Transverse colon (tissue), 4 donors: ENCODE measurements at places on chromosomes 11 and 22. TPM values are rescaled to one million over a fixed set of nuclear protein-coding genes. Genes with fewer than 3 reads are reported as not detected.

PDE2A gene
- 18.0 TPM for total RNA-seq

DNA sequence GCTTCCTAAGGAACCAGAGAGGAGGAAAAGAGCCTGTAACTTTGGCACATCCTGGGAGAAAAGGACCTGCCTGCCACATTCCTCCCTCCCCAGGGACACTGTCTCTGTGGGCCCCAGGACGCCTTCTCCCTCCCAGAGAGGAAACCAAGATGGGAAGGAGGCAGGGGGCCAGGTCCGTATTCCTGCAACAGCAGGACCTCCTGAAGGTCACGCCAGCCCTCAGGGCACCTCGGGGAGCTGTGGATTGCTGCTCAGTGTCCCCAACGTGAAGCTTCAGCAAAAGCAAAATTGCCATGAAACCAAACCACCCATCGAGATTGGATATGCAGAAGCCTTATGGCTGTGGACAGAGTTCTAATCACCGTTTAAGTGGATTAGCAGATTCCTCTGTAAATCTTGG is 86.7 kb downstream of the ARHGAP8 start:
- no peak for DNase-seq

TSPAN32 gene
- total RNA-seq = not detected

DNA sequence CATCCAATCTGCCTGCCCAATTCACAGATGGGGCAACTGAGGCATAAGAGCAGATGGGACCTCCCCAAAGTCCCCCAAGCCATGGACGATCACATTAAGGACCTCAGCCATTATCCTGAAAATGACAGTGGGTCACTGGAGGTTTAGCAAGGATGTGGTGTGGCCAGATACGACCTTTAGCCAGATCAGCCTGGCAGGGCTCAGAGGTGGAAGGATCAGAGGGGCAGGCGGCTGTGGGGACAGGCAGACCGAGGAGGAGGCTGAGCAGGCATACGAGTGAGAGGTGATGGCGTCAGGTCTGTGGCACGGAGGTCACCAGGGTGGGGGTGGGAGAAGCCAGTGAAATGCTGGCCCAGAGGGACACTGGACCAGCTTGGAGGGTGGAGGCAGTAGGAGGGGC is 14.1 kb upstream of the TMPRSS6 start:
- no peak for DNase-seq

MRGPRF gene
- 17.9 TPM for total RNA-seq

- peak; percentile 31 for DNase-seq
Observed at GRCh38 chr11:84558085-84558905, 1068.8 kb downstream of the DLG2 start.

DNA sequence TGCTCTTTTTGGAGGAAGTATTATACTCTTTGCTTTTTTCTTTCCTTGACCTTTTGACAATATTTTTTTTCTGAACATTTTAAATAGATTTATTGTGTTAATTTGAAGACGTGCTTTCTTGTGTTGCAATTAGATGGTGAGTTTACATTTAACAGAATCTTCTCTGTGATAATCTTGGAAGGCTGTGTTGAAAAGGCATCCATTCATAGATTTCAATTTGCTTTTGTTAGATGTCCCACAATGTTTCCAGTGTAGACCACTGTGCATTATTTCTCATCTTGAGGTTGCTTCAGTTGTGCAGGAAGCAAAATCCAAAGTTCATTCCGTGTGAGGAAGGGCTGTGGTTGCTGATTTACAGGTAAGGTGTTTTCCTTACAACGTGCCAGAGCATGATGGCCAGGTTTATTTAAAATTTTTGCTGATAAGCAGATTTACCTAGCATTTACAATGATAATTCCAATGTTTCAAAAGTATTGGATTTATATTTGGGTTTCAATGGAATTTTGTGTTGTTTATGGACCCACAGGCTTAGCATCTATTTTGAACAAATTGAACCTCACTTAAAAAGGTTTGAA is 4.1 kb upstream of the OR5J2 start:
- DNase-seq = peak; percentile 8

ISX gene
- 38.3 TPM for total RNA-seq

PANX3 gene
- not detected for total RNA-seq

DNA sequence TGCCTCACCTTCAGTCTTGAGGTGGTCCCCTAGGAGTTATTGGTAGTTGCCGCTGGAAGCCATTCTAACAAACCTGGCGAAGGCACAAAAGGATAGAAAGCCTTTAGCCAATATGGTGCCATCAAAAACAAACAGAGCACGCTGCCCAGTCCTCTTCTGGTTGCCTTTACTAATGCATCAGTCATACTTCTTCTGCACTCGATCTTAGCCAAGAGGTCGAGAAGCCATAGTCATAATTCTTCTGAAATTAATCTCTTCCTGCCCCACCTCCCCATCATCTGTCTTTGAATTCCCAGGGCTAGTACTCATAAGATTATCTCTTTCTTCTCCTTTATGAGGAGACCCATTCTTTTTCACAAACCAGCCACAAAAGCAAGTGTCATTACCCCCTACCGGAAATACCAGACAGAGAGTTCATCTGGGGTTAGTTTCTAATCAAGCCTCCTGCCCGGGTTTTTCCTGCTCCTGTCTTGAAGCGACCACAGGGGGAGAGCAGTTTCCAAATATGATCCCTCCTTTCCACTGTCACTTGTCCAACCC is 21.4 kb upstream of the EHF start:
- DNase-seq = no peak

PRG3 gene
- not detected for total RNA-seq

DNA sequence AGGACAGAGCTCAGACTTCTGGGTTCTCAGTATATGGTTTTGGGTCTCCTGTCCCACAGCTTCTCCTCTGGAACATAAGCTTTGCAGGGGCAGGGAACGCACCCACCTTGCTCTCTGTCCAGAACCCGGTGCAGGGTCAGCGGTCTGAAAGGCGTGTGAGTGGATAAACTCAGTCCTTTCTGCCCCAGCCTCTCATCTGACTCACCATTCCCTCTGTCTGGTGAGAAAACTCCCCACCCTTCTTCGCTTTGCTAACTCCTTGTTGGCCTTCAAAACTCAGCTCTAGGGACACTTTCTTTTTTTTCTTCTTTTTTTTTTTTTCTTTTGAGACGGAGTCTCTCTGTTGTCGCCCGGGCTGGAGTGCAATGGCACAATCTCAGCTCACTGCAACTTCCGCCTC is 68.9 kb upstream of the NUP50 start:
- DNase-seq = no peak

- no peak for DNase-seq
Observed at GRCh38 chr11:77209663-77210062, 81.6 kb downstream of the MYO7A start.

CXCR5 gene
- 4.1 TPM for total RNA-seq

ADM2 gene
- total RNA-seq = 5.4 TPM

ME3 gene
- 99.7 TPM for total RNA-seq

DNA sequence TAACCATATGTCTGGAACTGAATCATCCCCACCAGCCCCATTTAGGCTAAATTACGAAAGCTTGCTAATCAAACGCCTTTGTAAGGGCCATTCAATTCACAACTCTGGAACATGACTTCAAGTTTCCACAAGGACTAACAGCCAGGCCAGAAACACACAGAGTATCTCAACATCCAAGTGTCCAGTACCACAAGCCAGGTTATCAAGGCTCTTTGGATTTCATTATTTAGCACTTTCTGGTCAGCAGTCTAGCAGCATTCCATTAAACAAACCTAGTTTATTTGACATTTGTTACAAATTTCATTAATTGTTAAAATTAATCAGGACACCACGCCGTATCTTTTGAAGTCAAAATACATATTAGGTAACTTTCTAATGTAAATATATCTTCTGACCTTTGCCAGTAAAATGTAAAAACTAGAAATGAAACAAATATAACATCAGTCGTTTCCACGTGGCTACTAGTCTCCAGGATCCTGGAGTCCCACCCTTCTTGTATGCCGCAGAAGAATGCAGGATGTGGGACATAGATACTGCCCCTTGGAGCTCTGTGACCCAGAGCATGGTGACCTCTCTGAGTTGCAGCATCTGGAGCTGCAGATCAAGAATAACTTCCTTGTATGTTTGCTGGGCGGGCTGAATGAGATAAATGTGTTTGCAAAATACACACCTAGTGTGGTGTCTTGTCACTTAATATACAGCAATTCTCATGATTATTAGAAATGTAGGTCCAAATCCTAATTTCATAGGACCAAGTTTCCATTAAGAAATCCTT is 64.7 kb downstream of the MPPED2 start:
- DNase-seq = no peak

KDM4E gene
- not detected for total RNA-seq

HSCB gene
- total RNA-seq = 21.3 TPM

- DNase-seq = peak; percentile 35
Observed at GRCh38 chr22:41288245-41288946, 2.4 kb upstream of the RANGAP1 start.

DNA sequence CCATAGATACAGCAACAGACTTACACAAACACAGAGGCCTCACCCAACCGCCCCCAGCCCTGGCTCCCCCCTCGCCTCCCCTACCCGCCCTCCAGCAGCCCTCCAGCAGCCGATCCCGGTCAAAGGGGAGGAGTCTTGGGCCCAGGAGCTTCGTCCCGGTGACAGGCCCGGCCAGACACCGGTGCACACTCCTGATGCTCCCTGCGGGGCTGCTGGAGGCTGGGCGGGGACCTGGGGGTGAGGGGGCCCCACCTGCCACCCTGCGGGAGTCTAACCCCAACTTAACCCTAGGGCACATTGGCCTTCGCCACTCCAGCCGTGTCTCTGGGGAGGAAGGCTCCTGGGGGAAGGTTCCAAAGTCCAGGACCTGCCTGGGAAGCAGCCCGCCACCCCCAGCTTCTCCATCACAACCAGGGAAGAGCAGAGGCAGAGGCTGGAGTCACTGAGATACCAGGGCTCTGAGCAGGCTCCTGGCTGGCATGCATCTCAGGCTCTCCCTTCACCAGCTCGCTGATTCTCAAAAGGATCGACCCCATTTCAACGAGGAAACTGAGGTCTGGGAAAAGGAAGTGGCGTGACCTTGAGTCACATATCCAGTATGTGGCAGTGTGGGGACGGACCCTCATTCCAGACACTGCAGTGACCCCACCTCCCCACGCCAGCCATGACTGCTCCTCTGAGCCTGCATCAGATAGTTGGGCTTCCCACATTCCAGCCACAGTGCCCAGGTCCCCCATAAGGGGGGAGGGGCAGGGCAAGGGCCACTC is 14.4 kb downstream of the BCL9L start:
- peak; percentile 58 for DNase-seq

DNA sequence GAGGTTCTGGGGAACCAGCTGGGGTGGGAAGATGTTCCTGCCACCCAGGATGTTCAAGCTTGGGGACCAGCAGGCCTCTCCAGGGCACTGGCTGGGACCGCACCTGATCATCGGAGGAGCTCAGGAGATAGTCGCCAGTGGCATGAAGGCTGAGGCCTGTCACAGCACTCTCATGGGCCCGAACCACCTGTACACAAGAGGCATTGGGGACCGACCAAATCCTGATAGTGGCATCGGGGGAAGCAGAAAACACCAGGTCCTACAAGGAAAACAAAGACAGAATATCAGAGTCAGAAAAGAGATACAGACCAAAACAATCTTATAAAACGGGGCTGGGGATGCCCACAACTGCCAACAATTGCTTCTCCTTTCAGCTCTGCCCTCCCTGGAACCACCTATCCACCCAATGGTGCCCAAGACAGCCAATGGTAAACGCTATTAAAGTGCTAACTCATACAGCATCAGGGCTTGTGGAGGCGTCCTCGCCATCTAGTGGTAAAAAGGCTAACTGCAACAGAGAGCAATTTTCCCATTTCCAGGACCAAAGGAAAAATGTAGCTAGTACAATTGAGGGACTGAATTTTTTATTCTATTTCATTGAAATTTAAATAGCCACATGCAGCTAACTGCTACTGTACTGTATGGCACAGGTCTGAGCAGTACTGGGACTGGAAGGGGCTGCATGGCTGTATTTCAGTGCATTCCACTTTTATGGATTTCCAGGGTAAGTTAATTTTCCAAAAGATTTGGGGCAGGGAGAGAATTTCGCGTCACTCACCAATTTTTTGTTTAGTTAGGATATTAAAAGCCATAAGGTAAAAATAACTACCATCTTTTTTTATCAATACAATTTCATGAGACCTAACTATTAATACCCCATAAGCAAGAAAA is 7.1 kb downstream of the PRPF19 start:
- DNase-seq = no peak

DNA sequence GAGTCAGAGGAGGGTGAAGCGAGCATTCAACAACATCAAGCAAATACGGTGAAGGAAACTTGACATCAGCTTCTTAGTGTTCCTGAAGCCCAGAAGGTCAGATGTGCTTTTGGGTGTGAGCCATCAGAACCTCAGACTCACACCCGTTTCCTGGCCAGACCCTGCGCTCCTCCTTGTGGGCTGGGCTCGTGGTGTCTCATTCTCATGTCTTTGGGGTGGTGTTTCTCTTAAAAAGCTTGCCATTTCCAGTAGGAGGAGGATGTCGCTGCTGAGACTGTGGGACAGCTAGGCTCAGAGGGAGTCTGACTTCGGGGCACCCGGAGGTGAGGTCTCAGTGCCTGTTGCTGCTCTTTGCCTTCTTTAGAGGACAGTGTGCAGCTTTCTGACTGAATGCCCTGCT is 24.2 kb downstream of the PPFIBP2 start:
- DNase-seq = no peak

GRCh38 chr22:33561149-33561807 is 359.0 kb downstream of the LARGE1 start:
- no peak for DNase-seq

DNA sequence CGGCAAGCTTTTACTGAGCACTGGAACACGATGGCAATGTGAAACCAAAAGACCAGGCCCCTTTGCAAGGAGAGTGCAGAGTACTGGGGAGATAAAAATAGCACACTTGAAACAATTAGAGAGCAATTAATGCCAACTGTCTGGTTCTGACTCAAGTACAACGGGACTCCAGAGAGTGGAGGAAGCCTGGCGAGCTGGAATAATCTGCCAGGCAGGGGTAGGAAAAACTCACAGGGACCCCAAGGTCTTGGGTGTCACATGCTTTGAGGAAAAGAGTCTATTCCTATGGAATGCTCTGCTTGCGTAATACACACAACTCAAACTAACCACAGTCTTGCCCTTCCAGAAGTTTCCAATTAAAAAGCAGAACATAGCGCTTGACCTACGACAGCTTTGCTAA is 113.0 kb upstream of the CLMP start:
- no peak for DNase-seq

GRCh38 chr11:81278991-81279390 is 1454.7 kb downstream of the FAM181B start:
- no peak for DNase-seq

DNA sequence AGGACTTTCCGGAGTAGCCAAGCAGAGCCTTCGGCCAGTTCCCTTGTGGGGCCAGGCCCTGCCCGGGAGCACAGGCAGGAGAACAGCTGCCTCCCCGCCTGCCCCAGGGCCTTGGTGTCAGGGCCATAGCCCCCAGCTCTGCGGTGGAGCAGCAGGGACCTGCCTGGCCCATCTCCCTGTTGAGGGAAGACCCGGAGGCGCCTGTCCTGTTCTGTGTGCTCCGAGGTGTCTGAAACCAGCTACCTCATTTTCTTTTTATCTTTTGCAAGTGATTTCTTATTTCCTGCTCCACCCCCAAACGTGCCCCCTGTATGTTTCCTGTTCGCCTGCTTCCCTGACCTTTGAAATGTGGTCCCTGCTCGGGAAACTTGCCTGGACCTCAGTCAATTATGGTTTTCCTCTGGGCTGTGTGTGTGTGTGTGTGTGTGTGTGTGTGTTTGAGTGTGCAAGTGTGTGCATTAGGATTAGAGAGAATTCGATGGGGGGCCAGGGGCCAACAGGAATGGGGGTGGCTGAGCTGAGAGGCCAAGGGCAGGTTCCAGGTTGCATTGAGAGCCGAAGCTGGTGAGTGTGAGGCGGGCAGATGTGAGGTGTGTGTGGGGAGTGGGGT is 19.1 kb downstream of the LRP5 start:
- DNase-seq = peak; percentile 51
